ENCODE measurements at places on chromosomes 6 and 20. TPM values are rescaled to one million over a fixed set of nuclear protein-coding genes. Genes with fewer than 3 reads are reported as not detected.
A peak's percentile ranks its signal among the peaks of the same experiment; 100 is the strongest.

MATN4 gene
- 5.6 TPM for total RNA-seq

DNA sequence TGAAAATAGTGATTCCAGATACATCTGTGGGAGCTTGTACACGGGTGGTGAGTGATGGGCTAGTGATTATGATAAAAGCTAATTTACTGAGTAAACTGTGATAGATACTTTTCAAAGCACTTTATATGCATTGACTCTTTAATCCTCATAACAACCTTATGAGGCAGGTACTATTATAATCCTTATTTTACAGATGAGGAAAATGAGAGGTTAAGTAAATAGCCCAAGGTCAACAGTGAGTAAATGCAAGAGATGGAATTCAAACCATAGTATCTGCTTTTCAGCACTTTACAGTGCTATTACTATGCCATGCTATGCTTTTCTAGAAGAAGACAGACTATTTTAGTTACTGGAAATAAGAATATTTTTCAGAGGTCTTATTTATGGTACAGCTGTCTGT is 320.9 kb upstream of the CITED2 start:
- no peaks in the 10 kb centered on the region for H3K4me1 ChIP-seq
- H3K36me3 ChIP-seq: no peaks in the 10 kb centered on the region
- no peak overlapping the region for H3K27ac ChIP-seq
- H3K27me3 ChIP-seq: no peaks in the 10 kb centered on the region

DNA sequence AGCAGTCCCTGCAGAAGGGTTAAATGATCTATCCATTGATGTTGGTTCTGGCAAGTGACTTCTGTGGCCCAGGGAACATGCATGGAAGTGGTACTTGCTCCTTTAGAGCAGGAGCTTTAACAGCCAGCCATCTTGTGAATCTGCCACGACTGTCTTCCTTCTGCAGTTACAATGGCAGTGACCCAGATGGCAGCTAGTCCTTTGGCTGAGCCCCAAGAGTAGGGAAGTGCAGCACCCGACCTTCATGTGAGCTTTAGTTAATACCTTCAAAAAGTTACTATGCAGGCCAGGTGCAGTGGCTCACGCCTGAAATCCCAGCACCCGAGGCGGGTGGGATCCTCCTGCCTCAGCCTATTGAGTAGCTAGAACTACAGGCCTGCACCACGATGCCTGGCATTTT is 66.4 kb downstream of the POPDC3 start:
- DNase-seq: no peak
- H3K36me3 ChIP-seq: no peaks in the 10 kb centered on the region
- H3K4me3 ChIP-seq: no peak overlapping the region
- no peaks in the 10 kb centered on the region for H3K27me3 ChIP-seq

- DNase-seq: no peak
- H3K27ac ChIP-seq: no peak overlapping the region
- no peak overlapping the region for H3K4me3 ChIP-seq
Observed at GRCh38 chr20:63128367-63128766, 87.6 kb downstream of the YTHDF1 start.

- peak; percentile 31 for DNase-seq
- no peaks in the 10 kb centered on the region for H3K27me3 ChIP-seq
- H3K4me1 ChIP-seq: no peaks in the 10 kb centered on the region
- peak within 1 kb of the TSS; percentile 54 for H3K4me3 ChIP-seq
- H3K36me3 ChIP-seq: no peaks in the 10 kb centered on the region
Observed at GRCh38 chr6:147508042-147508865, at the start of gene SAMD5. Gene SAMD5, plus strand, starts transcription at chr6:147508690. Its CDS starts 239 bp downstream, at chr6:147508929.

TSBP1 gene
- total RNA-seq: not detected
